ENCODE measurements at places on chromosomes 5 and 9.
A peak's percentile ranks its signal among the peaks of the same experiment; 100 is the strongest.

GRCh38 chr5:138905541-138905940, 30.4 kb upstream of the LRRTM2 start:
- no peak for DNase-seq

- no peak for DNase-seq
These were observed 80.2 kb downstream of the FGF18 start for GRCh38 chr5:171499611-171500010.

GRCh38 chr5:148483750-148484149, 100.0 kb downstream of the FBXO38 start:
- no peak for DNase-seq

DNA sequence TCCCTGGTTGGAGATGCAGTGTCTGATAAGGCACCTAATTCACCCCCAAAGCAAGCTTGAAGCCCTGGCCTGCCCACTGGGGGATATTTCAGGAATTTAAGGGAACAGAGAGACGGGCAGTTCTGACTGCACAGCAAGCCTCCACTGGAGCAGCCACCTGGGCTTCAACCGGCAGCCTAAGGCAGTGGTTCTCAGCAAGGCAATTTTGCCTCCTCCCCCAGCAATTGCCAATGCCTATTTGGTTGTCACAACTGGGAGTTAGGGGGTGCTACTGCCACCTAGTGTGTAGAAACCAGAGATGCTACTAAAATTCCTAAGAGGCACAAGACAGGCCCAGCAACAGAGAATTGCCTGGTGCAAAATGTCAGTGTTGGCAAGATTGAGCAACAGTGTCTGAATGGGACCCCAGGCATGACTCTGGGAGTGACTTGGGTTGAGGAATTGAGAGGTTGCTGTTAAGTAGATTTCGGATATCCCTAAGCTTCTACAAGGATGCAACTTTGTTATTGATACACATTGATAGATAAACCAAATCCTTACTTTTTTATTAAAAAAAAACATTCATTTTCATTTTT, 58.7 kb upstream of the CTSL start:
- peak; percentile 76 for DNase-seq

GRCh38 chr5:176735383-176736265, 74.7 kb upstream of the UNC5A start:
- no peak for DNase-seq

- DNase-seq, result no peak
These were observed 42.8 kb downstream of the SIL1 start for GRCh38 chr5:139155333-139155732.

DNA sequence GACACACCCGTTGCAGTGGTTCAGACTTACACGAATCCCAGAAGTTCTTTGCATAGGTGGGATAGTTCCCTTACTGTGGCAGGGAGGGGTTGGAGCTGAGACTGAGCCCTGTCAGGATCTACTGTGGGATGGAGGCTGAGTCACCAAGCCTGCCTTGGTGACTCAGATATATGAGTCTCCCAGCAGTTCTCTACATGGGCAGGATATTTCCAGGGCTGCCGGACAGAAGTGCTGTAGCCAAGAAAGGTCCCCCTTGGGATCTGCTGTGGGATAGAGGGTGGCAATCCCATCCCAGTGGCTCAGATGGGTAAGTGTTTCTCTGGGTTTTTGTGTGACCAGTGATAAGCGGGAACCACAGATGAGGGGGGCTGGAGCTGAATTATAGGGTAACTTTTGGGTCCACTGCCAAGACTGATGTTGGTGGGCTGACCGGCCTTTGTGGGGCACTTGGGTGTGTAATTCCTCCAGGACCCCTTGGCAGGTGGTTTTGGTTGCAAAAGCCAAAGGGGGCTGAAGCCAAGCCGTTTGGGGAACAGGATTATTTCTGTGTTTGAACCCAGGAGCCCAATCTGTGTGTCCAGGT, 18.7 kb downstream of the XRCC4 start:
- no peak for DNase-seq

- DNase-seq, result no peak
These were observed 9.8 kb downstream of the GPR21 start for GRCh38 chr9:123043081-123043939.

DNA sequence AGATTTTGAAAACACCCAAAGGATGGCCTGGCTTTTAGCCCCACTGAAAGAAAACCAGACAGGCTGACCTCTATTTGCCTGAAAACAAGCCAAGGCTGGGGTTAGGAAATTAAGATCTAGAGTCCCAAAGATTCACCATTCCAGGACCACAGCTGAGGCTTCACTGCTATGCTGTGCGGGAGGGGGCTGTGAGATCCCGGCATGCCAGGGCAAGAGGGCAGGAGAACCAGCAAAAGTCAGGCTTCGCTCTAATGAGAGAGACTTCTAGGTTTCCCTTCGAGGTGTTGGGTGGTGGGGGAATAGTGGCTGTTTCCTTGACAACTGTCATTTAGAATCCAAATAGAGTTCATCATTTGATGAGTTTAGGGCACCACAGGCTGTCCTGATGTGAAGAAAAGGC, 152.9 kb upstream of the NFIB start:
- no peak for DNase-seq

DNA sequence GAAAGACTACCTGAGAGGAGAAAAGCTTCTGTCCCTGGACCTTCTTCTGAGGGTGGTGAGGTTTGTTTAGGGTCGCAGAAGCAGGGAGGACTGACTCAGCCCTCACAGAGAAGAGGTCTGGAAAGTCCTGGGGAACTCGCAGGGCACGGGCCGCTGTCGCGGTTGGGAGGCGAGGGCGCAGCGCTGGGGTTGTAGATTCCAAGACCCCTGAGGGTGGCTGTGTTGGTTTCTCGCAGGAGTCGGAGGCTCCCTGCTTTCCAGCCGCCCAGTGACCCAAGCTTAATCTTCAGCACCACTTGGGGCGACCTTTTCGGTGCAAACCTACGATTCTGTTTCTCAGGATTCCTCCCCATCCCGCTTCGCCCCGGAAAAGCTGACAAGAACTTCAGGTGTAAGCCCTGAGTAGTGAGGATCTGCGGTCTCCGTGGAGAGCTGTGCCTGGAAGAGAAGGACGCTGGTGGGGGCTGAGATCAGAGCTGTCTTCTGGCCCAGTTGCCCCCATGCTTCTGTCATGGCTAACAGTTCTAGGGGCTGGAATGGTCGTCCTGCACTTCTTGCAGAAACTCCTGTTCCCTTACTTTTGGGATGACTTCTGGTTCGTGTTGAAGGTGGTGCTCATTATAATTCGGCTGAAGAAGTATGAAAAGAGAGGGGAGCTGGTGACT, 482 bp downstream of the SLC27A6 start:
- DNase-seq, result peak; percentile 7

DNA sequence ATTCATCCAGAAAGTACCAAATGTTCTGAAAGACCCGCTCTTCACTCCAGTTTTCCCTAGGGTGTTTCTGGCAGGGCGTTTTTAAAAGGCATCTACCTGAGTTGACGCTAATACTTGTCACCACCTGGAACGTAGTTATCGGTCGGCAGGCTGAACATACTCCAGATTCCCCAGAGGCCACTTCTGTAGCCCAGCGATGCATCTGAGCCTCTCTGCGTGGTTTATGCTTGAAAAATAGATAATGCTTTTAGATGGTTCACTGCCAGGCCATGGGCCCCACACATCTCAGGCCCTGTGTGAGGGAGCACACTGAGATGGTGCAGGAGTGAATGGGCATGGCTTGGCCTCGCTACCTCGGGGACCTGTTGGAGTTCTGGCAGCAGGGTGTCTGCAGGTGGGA, 33.0 kb upstream of the NCS1 start:
- DNase-seq, result no peak

DNA sequence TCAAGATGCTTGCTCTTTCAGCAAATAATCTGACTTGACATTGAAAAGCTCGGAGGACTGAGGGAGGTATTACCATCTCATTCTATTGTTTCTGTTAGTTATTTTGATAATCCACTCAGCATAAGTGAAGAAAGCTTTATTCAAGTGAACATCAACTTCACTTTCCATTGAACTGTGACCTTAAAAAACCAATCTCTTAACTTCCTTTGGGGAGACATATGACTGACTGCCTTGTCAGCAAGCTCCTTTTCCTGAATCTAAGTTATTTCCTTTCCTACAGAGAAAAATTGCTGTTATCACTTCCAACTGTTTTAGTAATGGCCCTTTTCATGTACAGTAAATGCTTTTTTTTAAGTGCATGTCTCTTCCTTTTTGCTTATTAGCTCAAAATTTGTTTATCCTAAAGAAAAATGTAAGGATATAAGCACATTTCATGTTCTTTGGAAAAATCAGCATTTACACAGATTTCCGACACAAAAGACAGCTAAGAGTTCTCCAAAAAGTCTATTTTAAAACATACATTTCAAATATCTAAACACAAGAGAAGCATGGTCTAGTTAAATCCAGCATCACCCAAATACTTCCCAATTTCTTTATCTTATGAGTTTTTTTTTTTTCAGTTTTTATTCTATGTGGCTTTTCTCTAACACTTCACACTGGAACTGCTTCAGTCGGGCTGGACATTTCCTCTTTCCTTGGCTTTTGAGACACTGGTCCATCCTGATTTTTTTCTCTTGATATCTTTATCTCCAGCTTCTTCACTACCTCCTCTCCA, 117.9 kb upstream of the DAB2 start:
- peak; percentile 24 for DNase-seq

DNA sequence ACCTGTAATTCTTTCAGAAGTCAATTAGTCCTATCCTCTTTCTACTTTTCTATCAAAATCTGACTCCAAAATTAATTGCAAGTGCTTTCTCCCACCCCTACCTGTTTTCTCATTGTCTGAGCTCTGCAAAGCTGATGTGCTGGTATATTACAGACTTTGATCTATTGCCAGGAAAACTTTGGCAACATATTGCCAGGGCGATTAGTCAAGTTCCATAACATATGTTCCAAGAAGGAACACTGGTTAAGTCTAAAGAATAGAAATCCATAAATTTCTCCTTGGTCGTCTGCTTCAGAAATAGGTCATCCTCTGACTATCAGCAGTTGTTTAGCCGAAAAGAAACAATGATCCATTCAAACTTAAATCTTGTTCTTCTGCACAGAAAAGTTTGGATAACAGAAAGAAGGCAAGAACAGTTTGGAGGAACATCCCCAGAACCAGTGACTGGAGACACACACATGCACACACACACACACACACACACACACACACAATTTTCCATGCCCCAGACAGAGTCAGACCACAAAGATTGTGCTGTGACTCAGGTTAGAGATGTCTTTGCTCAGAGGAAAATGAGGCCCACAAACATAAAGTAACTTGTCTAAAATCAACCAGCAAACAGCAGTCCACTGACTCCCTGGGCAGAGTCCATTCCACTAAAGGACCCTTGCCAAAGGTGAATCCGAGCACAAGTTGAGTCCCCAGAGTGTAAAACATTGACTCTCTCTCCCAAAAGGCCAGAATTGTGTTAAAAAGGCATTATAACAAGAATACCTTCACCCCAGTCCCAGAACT, 202.1 kb downstream of the DEPDC1B start:
- no peak for DNase-seq

DNA sequence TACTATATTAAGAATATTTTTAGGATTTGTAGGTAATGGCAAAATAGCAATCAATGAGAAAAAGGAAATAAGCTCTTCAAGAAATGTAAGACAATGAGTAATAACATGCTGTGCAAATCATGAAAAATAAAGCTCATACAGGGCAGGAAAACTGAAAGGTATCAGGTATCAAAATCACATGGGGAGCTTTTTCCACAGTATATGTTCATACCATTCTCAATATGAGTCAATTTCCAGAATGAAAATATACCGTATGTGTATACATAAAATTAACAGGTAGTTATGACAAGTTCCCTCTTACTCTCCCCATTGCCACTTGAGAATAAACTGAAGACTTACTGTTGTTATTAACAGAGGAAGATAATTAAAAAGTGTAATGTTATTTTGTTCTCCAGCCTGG, 35.9 kb downstream of the EFCAB9 start:
- DNase-seq, result no peak
